ENCODE measurements at places on chromosomes 7 and 10. TPM values are rescaled to one million over a fixed set of nuclear protein-coding genes. Genes with fewer than 3 reads are reported as not detected.

- H3K36me3 ChIP-seq: peaks cover 2% of the 10 kb centered on the region
- H3K27ac ChIP-seq: no peak overlapping the region
- peaks cover 5% of the 10 kb centered on the region for H3K27me3 ChIP-seq
- no peak overlapping the region for H3K4me3 ChIP-seq
- no peak for DNase-seq
Observed at GRCh38 chr7:130384841-130385599, 4.7 kb downstream of the CPA1 start.

GRCh38 chr10:70324339-70324861 is 40.6 kb upstream of the NPFFR1 start:
- no peaks in the 10 kb centered on the region for H3K27me3 ChIP-seq
- H3K4me1 ChIP-seq: peaks cover 18% of the 10 kb centered on the region
- DNase-seq: no peak
- H3K4me3 ChIP-seq: no peak overlapping the region

GRCh38 chr10:132249226-132249724 is 58.5 kb downstream of the STK32C start:
- peaks cover 11% of the 10 kb centered on the region for H3K4me1 ChIP-seq
- DNase-seq: no peak
- no peaks in the 10 kb centered on the region for H3K27me3 ChIP-seq

DNA sequence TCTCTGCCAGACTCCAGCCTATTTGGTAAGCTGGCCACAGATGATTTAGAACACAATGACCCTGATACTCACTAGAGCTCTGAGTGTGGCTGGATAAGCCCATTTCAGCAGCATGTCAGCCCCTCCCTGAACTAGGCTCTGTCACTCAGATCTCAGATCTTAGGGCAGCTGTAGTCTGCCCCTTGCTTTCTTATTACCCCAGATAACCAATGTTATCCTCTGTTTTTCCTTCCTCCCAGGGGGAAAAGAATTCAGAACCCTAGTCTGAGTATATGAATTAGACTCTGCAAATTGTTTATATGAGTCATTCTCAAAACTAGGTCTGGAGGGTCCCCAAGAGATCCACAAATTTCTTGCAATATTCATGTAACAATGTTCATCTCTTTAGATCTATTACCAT is 286.2 kb downstream of the KCNMA1 start:
- no peak for DNase-seq
- no peaks in the 10 kb centered on the region for H3K27me3 ChIP-seq
- H3K4me3 ChIP-seq: no peak overlapping the region

DNA sequence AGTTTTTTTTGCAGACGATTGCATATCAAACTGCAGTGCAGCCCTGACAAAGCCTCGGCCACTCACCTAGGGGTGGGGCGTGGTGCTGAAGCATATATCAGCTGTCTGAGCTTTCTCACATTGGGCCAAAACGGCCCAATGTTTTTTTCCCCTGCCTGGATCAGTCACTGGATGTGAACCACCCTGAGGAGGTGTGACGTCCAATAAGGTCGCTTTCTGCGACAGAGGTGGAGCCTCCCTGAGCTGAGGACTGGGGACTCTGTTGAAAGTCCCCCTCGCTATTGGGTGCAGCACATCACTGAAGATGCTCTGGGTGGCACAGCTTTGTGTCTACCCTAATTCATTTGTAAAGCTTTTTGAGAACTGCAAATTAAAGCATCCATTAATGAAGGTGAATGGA is 60.9 kb downstream of the SEM1 start:
- no peak overlapping the region for H3K4me3 ChIP-seq
- H3K36me3 ChIP-seq: peaks cover 5% of the 10 kb centered on the region
- no peaks in the 10 kb centered on the region for H3K4me1 ChIP-seq

DNA sequence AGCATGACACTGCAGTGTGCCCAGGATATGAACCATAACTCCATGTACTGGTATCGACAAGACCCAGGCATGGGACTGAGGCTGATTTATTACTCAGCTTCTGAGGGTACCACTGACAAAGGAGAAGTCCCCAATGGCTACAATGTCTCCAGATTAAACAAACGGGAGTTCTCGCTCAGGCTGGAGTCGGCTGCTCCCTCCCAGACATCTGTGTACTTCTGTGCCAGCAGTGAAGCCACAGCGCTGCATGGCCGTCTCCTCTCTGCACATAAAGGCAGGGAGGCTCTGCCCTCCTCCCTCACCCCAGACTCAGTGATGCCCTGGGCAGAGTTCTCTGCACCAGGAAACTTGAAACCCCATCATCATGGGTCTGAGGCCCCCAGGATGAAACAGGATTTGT is 70.7 kb upstream of the PRSS58 start:
- H3K36me3 ChIP-seq: peaks cover 6% of the 10 kb centered on the region
- H3K4me1 ChIP-seq: peaks cover 4% of the 10 kb centered on the region
- peaks cover 42% of the 10 kb centered on the region for H3K27me3 ChIP-seq
- H3K4me3 ChIP-seq: no peak overlapping the region
- DNase-seq: no peak

- no peak overlapping the region for H3K27ac ChIP-seq
- H3K4me1 ChIP-seq: peaks cover 3% of the 10 kb centered on the region
- no peaks in the 10 kb centered on the region for H3K36me3 ChIP-seq
- no peak overlapping the region for H3K4me3 ChIP-seq
Observed at GRCh38 chr7:133983685-133984419, 143.3 kb upstream of the LRGUK start.

DNA sequence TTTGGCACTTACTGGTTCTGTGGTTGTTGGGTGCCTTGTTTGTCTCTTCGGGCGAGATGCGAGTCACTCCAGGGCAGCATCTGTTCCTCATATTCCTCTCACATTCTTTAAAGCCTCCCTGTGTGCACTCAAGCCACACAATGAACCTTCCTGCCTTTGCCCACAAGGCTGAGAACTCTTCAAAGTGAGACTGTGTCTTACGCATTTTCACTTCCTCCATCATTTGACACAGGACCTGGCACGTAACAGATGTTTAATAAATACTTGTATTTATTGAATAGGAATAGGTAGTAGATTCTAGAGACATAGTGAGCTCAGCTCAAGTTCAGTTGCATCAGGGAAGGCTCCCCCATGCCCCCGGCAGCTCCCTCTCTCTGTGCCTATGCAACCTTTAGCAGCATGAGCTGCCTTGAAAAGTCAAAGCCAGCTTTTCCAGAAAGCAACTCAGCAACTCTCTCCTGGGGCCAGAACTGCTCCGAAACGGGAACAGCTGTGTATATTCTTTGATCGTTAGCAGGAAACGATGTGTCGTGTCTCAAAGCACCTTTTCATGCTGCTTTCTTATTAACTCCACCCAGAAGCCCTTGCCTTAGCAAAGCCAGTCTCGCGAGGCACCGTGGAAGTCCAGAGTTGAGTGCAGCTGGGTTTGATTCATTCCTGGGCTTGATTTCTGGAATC is 97.5 kb downstream of the PFKFB3 start:
- H3K27me3 ChIP-seq: no peaks in the 10 kb centered on the region
- H3K27ac ChIP-seq: peak overlapping the region; percentile 95
- peaks cover 2% of the 10 kb centered on the region for H3K36me3 ChIP-seq
- DNase-seq: no peak
- H3K4me3 ChIP-seq: peak overlapping the region; percentile 67

DNA sequence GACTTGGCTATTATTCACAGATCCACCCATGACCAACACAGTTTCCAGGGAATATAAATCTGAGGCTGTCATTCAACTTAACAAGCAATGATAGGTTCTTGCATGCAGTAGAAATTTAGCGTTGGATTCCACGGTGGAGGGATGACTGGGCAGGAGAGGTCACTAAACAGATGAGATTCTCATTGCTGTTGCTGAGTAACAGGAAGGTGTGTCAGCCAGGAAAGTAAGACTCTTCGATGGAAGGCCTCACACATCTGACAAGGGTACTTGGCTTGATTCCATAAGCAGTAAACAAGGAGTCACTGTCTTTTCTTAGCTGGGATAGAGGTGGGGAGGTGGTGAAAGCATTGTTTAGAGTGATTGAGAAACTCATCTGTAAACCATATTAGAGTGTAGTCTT is 1152.0 kb downstream of the SORCS3 start:
- DNase-seq: no peak
- H3K27me3 ChIP-seq: no peaks in the 10 kb centered on the region
- H3K36me3 ChIP-seq: no peaks in the 10 kb centered on the region
- H3K4me1 ChIP-seq: no peaks in the 10 kb centered on the region

DNA sequence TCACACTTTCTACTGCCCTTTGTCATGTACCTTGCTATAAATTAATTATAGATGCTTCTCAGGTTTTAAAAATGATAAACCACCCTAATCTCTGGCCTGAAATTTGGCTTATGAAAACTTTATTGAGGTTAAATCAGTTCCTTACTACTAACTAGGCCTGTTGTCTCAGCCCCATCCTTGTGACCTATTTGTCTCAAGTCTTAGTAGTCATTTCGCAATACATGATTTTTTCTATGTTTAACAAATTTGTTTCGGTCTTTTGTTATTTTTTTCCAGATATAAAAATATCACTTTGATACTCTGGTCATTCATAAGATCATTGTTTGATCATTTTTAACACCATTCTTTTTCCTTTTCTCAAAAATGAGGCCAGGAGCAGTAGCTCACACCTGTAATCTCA is 411.6 kb downstream of the GFRA1 start:
- no peak overlapping the region for H3K27ac ChIP-seq
- no peak for DNase-seq
- H3K36me3 ChIP-seq: no peaks in the 10 kb centered on the region

DNA sequence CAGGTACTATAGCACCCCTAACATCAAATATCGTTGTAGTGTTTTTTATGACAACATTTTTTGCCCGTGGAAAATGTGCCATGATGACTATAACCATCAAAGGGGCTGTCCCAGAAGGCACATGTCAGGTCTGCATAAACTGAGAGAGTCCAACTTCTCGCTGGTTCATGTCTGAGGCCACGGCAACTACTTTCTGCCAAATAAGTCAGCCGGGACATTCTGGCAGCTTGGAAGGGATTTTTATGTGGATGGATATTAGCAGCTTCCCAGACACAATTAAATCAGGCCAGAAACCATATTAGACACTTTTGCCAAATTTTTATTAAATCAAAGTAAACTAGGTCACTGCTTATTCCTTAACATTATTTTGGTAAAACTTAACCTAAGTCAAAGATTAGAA is 477.4 kb upstream of the FZD8 start:
- no peaks in the 10 kb centered on the region for H3K27me3 ChIP-seq
- H3K4me1 ChIP-seq: no peaks in the 10 kb centered on the region
- no peak overlapping the region for H3K4me3 ChIP-seq
- H3K36me3 ChIP-seq: no peaks in the 10 kb centered on the region

BBS9 gene
- total RNA-seq: 23.4 TPM

TOMM7 gene
- 425 TPM for total RNA-seq

PLXNA4 gene
- 9.5 TPM for total RNA-seq

ENTPD1 gene
- total RNA-seq: 13.8 TPM

SMO gene
- not detected for total RNA-seq

CDCA7L gene
- total RNA-seq: 6.0 TPM

Measured in T-helper 17 cell (primary cell).